ENCODE measurements at places on chromosomes 6 and 20.

GRCh38 chr6:167098825-167099225 is 24.1 kb upstream of the CCR6 start:
- ATAC-seq = peak; percentile 32

DNA sequence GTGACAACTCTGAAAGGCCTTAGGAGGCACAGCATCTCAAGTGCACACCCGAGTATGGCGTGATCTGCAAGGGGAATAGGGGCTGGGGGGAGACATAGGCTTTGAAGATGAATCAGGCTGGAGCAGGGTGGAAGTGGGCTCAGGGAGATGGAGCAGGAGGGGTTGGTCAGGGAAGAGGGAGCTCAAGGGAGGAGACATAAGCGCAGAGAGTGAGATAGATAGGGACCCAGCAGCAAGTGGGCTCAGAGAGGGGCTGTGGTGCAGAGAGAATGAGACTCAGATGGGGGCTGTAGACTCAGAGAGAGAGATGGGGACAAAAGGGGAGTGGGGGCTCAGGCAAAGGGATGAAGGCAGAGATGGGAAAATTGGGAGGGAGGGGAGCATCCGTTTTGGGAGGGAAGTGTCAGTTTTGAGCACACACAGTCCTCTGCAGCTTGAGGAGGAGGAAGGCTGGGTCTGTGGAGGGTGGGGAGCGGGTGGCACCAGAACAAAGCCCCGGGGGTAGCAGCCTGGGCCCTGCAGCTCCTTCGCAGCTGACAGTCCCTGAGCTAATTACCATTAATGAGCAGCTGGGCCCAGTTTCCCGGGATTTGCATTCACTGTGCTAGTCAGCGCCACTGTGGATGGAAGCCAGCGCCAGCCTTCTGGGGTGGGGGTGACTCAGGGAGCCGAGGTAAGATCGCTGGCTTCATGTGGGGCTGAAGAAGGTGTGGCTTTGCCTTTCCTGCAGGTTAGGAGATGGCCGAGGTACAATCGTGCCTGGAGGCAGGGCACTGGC is 18.7 kb downstream of the SRXN1 start:
- ATAC-seq = no peak

DNA sequence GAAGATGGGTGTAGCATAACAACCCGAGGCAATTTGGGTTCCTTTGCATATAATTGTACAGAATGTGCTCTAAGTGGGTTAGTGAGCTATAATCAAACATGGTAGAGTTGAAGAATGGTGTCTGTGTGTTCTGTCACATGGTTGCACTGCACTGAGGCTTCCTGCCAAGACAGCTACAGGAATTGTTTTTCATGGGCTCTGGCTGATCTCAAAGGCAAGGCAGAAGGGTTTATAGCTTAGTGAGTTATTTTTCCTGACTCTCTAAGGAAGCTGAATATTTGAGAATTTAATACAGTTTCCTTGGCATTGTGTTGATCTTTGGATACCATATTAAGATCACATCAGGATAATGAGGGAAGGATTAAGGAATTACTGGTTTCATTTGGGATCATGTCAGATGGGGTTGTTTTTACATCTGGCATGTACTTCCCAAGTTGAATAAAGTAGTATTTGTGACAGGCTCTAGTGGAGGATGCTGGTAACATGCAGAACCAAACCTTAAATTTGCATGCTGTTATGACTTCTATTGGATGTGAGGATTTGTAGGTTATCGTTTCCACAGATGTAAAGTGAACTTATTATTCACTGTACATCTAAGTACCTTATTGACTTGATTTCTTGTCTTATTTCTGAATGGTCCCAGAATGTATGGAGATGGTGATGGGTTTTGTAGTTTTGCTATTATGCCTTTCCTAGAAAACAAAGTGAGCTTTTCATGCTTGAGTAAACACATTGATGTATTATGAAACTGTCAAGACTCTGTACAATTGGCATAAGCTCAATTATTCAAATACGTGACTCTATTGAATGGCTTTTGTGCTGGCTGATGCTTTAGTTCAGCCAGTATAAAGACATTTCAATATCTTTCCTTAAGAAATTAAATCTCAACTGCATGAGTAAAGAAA is 43.3 kb downstream of the LRRC1 start:
- ATAC-seq = no peak

DNA sequence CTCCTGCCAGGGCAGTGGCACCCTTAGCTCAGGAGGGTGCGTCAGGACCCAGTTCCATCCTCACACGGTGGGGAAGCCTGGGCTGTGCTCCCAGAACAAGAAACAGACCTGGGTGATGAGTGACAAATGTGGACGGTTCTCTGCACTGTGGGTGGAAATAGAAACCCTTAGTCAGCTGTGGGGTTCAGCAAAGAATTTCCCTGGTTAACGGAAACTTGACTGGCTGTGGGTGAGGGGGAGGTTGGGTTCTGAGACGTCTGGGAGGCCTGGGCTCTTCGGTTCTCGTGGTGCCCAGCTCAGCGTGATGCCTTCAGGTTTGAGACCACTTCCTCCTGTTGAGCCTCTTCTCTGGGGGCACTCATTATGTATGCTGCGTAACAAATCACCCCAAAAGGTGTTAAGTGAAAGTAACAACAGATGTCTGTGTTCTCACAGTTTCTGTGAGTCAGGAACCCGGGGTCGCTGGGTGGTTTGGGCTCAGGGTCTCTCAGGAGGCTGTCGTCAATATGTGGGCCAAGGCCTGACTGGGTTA is 53.1 kb upstream of the FAM83D start:
- peak; percentile 82 for ATAC-seq

DNA sequence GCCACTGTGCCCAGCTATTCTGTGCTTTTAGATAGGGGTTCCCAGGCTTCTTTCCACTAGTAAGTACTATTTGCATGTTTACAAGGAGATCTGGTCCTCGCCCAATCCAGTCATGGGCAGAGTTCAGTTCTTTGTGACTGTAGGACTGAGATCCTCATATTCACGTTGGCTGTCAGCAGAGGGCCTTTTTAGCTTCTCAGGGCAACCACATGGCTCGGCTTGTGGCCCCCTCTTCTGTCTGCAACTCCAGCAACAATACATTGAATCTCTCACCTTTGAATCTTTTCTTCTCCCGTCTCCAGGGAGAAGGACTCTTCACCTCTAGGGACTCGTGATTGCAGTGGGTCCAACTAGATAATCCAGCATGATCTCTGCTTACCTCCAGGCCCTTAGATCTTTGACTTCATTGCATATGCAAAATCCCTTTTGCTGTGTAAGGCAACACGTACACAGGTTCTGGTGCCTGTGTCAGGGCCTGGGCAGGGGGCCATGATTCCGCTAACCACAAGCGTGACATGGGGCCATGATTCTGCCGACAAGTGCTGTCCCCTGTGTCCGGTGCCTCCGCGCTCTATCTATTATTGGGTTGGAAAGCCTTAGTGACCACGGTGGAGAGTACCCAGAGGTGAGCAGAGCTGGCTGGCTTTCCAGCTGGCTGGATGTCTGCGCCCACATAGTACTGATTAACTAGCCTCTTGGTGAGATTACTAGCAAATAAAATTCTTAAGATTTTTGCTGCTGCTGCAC is 5.1 kb downstream of the CCR6 start:
- no peak for ATAC-seq

GRCh38 chr20:47773371-47773786 is 11.9 kb downstream of the SULF2 start:
- no peak for ATAC-seq

DNA sequence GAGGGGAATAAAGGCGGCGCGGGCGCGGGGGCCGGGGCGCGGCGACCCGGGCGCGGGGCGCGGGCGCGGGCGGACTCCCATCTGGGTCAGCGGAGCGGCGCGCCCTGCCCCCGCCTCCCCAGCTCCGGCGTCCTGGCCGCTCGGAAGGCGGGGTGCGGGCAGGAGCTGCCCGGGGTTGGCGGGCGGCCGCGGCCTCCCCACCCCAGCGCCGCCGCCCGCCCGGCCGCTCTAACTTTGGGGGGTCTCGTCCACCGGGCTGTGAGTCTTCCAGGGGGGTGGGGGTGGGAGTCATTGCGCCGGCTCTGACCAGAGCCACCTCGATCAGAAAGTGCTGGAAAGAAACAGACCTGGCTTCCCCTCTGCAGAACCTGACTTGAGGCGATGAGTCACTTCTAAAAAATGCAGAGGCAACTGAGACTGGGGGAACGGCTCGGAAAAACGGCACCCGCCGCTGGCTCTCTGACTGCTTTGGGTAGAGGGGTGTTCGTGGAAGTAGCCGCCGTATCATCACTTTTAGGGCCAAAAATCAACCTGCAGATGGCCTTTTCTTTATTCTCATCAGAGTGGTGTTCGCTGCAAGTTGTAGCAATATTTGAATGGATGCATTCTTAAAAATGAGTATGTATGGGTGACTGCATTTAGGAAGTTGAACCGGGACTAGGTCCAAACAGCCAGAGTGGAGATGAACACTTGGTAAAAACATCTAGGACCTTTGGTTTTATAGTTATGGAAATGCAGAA is 667 bp downstream of the CAP2 start:
- no peak for ATAC-seq

Data from activated T-helper 17 cell treated with anti-CD3 and anti-CD28 coated beads, Interleukin-2, amount 50 U/mL, for 72 hours (primary cell).